NAMALWA (cell line): ENCODE measurements at places on chromosomes 3 and 15.

DNA sequence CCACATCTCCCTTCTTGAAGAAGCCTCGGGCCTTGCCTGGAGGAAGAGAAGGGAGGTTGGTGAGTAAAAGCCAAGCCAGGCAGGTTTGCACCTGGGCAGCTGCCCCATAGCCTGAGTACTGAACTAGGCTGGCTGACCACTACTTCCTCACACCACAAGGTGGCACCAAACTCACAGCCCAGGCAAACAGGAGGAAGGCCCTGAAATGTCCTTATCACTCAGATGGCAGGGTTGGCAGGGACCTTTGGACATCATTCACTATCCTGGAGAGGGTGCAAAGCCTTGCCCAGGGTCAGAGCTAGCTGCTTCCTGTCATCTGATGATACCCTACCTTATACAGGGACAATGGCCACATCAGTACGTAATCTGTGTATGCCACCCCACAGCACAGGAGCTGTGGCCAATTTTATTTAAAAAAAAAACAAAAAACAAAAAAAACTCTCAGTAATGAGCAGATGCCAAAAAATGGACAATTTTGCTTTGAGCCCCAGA is 2.2 kb upstream of the GRAMD2A start:
- peak; percentile 85 for DNase-seq

DNA sequence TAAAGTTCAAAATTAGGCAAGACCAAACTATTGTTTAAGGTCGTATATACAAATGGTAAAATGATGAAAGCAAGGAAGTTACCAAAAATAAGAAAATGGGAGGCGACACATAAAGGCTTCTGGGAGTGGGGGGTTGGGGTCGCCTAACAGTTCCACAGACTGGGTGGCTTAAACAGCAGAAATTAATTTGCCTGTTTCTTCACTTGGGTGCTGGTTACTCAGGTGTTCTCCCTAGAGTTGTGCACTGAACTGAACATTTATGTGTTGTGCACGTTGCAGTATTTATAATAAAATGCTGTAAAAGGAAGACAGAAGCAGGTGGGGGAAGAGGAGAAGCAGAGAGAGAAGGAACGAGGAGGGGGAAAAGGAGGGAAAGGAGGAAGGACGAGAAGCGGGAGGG is 10.5 kb upstream of the RNU6-1 start:
- DNase-seq = no peak

- no peak for DNase-seq
Measured at GRCh38 chr3:37229740-37230139, 55.4 kb upstream of the LRRFIP2 start.

GRCh38 chr3:133460809-133461208 is 61.0 kb downstream of the BFSP2 start:
- DNase-seq = no peak

GRCh38 chr3:212432-212831 is 15.9 kb downstream of the CHL1 start:
- DNase-seq = no peak
